ENCODE measurements at places on chromosomes 7 and 10.

DNA sequence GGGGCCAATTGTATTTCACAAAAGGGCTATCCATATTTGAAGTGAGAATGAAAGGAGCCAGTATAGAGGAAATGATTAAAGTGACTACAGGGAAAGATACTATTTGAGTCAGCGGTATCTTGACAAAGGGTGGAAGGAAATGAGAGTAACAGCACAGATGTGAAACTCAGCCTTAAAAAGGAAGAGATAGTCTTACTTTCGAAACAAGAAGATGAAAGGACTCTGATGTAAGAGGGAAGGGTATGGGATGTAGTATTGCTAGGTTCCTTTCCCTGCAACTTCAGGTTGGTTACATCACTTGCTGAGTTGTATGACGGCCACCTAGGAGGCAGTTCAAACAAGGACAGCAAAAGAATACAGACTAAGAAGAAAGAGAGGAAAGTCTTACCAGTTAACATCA lies 13.7 kb downstream of the CISD1 start:
- H3K36me3 ChIP-seq, result peaks cover 3% of the 10 kb centered on the region
- peak overlapping the region; percentile 61 for H3K4me3 ChIP-seq
- no peak for DNase-seq
- H3K27ac ChIP-seq, result peak overlapping the region; percentile 94
- peaks cover 13% of the 10 kb centered on the region for H3K4me1 ChIP-seq
- H3K27me3 ChIP-seq, result no peaks in the 10 kb centered on the region

GRCh38 chr10:28381903-28382347 lies 79.1 kb upstream of the MPP7 start:
- H3K27me3 ChIP-seq, result peaks cover 8% of the 10 kb centered on the region
- peaks cover 7% of the 10 kb centered on the region for H3K4me1 ChIP-seq
- no peaks in the 10 kb centered on the region for H3K36me3 ChIP-seq

GRCh38 chr7:99918959-99919813 lies at the start of gene TRIM4:
TRIM4 (minus strand) TSS chr7:99919530; CDS start chr7:99919401, 129 bp downstream.
- peak within 1 kb of the TSS; percentile 93 for H3K27ac ChIP-seq
- peaks cover 26% of the 10 kb centered on the region for H3K36me3 ChIP-seq
- peak; percentile 78 for DNase-seq
- peak within 1 kb of the TSS; percentile 94 for H3K4me3 ChIP-seq
- no peaks in the 10 kb centered on the region for H3K27me3 ChIP-seq

- H3K4me1 ChIP-seq, result peaks cover 7% of the 10 kb centered on the region
- H3K27me3 ChIP-seq, result no peaks in the 10 kb centered on the region
- no peak overlapping the region for H3K4me3 ChIP-seq
Measured at GRCh38 chr7:90903841-90904240, 307.7 kb downstream of the CDK14 start.

- H3K4me3 ChIP-seq, result no peak overlapping the region
- H3K36me3 ChIP-seq, result peaks cover 50% of the 10 kb centered on the region
- no peak overlapping the region for H3K27ac ChIP-seq
- H3K4me1 ChIP-seq, result peaks cover 11% of the 10 kb centered on the region
Measured at GRCh38 chr7:37081436-37081835, 357.1 kb upstream of the AOAH start.

GRCh38 chr7:82527851-82528250 lies 84.3 kb upstream of the CACNA2D1 start:
- no peaks in the 10 kb centered on the region for H3K27me3 ChIP-seq
- H3K4me1 ChIP-seq, result no peaks in the 10 kb centered on the region
- no peak for DNase-seq
- H3K4me3 ChIP-seq, result no peak overlapping the region
- no peaks in the 10 kb centered on the region for H3K36me3 ChIP-seq

DNA sequence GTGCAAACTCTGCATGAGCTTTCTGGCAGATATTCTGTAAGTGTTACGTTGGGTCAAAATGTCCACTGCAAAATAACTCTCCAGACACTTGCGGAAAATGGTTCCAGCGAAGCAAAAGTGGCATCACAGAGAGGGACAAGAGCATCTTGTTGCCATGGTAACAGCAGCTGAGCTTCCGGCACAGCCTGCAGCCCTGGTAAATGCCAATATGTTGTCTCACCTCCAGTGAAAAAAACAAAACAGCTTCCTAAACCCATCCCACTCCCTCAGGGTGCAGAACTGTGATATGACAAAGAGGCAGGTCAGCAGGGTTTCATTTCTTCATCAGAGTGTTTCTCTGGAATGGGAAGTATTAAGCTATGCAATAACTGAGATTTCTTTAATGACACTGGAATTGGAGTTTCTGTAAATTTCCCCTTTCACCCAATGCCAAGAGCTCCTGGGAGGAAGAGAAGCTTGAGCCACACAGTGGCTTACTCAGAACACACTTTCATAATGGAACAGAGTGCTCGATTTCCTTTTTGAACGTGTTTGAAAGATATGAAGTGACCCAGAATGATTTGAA lies 65.6 kb downstream of the FOXI2 start:
- no peak overlapping the region for H3K4me3 ChIP-seq
- no peaks in the 10 kb centered on the region for H3K4me1 ChIP-seq
- peaks cover 10% of the 10 kb centered on the region for H3K27me3 ChIP-seq
- no peak overlapping the region for H3K27ac ChIP-seq

DNA sequence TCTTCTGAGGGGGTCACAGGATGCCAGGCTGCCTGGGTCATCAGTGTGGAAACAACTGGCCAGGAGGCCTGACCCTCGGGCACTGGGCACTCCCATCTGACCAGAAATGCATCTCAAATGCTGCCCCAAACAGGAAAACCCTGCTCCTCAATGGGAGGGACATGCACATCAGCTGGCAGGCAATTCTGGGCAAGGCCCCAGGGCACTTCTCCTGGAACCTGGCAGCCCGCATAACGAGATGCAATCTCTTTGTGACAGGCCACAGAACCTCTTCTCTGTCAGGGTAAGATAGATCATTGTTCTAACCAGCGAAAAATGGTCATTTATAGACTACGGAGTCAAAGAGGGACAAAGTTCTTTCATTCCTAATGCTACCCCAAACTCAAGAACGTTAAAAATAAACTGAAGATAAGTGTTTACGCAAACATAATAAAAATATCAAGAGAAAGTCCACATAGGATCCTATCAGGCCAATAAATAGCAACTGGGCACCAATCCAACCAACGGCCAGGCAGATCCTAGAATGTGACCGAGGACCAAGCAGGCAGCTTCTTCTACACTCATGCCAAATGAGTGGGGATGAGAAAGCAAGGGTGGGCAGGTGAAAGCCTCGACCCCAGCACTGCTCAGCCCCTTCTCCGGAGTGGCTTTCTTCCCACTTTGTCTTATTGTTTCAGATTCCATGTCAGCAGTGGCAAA lies 212.3 kb downstream of the TCERG1L start:
- H3K4me3 ChIP-seq, result no peak overlapping the region
- no peaks in the 10 kb centered on the region for H3K4me1 ChIP-seq
- H3K27me3 ChIP-seq, result no peaks in the 10 kb centered on the region

DNA sequence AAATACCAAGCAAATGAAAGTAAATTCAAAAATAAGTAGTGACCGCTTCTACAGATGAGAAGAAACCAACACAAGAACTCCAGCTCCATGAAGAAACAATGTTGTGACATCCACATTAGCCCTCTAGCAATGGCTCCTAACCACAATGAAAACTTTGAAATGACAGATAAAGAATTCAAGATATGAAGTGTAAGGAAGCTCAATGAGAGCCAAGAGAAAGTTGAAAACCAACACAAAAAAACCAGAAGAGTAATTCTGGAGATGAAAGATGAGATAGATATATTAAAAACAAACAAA lies 68.2 kb upstream of the DDC start:
- H3K27ac ChIP-seq, result no peak overlapping the region
- H3K4me1 ChIP-seq, result peaks cover 12% of the 10 kb centered on the region
- no peak overlapping the region for H3K4me3 ChIP-seq
- no peak for DNase-seq

GRCh38 chr7:73908123-73908611 lies 47.2 kb downstream of the TMEM270 start:
- peaks cover 10% of the 10 kb centered on the region for H3K27me3 ChIP-seq
- no peaks in the 10 kb centered on the region for H3K36me3 ChIP-seq
- no peak for DNase-seq
- H3K27ac ChIP-seq, result no peak overlapping the region
- H3K4me3 ChIP-seq, result no peak overlapping the region

GRCh38 chr7:20430664-20431063 lies 100.0 kb downstream of the ITGB8 start:
- H3K27me3 ChIP-seq, result peaks cover 5% of the 10 kb centered on the region
- no peak for DNase-seq
- H3K27ac ChIP-seq, result no peak overlapping the region
- no peaks in the 10 kb centered on the region for H3K36me3 ChIP-seq
- no peak overlapping the region for H3K4me3 ChIP-seq

DNA sequence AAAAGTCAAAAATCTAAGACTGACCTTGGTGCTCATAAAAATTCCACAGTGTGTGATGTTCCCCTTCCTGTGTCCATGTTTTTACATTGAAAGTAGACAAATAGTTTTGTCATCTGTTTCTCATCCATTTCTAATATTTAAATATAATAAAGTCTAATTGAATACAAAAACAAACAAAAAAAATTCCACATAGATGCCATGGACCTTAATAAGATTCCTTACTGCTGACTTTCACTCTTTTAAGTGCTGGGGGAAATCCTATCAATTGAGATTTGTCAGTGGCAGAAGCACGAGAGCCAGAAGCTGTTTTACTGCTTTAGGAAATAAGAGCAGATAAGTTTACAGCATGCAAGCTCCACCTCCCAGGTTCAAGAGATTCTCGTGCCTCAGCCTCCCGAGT lies 310.0 kb downstream of the ABCA13 start:
- no peak for DNase-seq
- H3K4me3 ChIP-seq, result no peak overlapping the region
- H3K27ac ChIP-seq, result no peak overlapping the region
- H3K36me3 ChIP-seq, result no peaks in the 10 kb centered on the region
- no peaks in the 10 kb centered on the region for H3K4me1 ChIP-seq

DNA sequence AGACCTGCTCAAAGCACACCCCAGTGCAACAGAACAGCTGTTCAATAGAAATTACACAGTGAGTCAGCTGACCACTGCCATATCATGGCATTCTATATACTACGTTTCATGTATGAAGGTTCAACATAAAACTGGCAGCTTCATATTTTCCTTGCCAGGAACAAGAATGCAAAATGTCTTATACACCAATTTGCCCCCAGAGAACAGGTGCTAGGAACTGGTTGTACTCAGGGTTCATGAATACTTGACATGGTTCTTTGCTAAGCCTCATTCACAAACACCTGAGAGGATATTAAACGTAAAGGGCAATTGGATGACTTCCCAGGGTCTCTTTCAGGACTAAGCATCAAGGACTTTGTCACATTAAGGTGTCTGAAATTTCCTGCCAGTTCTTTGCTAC lies 6.9 kb downstream of the MYOF start:
- H3K4me3 ChIP-seq, result no peak overlapping the region
- no peak overlapping the region for H3K27ac ChIP-seq
- no peaks in the 10 kb centered on the region for H3K4me1 ChIP-seq

DNA sequence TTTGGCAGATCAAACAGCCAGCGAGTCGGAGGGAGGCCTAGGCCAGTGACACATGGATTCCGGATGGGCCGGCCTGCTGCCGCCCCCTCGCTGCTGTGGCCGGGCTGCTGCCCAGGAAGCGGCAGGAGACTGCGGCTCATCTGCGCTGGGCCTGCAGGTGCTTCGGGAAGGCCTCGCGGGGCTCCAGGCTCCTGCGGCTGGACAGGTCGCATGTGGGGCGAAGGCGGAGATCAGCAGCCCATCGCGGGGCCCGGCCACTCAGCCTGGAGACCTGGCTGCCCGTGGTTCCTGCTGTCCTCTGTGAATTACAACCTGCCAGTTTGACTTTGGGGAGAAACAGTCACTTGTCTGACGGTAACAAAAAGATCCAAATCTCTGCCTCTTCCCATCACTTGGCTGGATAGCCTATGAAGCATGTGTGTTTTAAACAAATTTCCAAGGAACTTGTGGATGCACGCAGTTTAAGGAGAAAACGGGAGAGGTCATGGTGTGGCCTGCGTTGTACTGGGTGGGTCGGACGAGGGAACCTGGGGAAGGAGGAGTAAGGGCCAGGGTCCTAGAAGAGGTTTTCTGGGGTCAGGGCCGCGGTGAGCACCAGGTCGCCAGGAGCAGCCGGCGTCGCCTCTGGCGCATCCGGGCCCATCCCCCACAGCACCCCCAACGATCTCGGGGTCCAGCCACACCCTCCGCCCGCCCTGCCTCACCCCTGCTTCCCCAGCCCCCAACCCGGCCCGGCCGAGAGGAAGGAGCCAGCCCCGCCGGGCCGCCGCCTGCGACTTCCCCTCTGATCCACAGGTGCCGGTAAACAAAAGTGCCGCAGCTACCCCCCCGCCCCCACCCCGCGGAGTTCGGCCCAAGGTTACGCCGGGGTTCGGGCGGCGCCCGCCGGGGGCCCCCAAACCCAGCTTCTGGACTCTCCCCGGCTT lies 1.6 kb downstream of the SPOCK2 start:
- peak overlapping the region; percentile 95 for H3K27ac ChIP-seq
- H3K27me3 ChIP-seq, result no peaks in the 10 kb centered on the region
- peaks cover 37% of the 10 kb centered on the region for H3K4me1 ChIP-seq

DNA sequence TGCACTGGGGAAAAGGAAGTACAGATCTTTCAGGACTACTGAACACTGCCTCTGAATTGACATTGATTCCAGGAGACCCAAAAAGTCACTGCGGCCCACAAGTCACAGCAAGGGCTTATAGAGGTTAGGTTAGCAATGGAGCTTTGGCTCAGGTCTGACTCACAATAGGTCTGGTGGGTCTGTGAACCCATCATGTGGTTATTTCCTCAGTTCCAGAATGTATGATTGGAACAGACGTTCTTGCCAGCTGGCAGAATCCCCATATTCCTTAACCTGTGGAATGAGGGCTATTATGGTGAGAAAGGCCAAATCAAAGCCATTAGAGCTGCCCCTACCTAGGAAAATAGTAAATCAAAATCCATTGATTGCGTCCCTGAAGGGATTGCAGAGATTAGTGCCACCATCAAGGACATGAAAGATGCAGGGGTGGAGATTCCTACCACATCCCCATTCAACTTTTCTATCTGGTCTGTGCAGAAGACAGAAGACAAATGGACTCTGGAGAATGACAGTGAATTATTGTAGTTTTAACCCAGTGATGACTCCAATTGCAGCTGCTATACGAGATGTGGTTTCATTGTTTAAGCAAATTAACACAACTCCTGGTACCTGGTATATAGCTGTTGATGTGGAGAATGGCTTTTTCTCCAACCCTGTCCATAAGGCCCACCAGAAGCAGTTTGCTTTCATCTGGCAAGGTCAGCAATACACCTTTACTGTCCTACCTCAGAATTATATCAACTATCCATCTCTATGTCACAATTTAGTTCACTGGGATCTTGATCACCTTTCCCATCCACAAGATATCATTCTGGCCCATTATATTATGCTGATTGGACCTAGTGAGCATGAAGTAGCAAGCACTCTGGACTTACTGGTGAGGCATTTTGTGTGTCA lies 44.5 kb upstream of the PIK3CG start:
- DNase-seq, result no peak
- no peak overlapping the region for H3K27ac ChIP-seq
- H3K36me3 ChIP-seq, result no peaks in the 10 kb centered on the region

DNA sequence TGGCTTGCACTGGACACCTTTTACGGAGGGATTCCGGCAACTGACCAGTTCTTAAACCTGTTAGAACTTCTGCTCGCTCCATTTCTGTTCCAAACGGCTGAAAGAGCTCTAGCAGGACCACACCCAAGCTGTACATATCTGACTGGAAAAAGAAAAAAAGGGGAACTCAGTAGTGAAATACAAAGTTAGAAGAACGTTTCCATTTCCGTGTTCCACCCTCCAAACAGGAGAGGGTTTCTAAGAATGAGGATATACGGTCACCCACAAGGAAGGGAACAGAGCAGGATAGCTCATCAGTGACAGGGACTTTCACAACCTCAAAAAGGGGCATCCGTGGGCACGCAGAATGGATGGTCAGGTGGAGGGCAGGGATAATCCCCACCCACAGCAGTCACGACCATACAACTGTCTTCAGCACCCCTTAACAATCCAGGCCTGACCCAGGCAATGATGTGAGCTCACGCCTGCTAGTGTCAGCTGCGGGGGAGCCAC lies 4.3 kb upstream of the ANKRD61 start:
- peaks cover 36% of the 10 kb centered on the region for H3K36me3 ChIP-seq
- H3K4me1 ChIP-seq, result peaks cover 20% of the 10 kb centered on the region
- DNase-seq, result no peak
- H3K27ac ChIP-seq, result peak overlapping the region; percentile 93
- peak overlapping the region; percentile 86 for H3K4me3 ChIP-seq

Data from memory B cell (primary cell).